ENCODE measurements at places on chromosomes 1 and 21.

DNA sequence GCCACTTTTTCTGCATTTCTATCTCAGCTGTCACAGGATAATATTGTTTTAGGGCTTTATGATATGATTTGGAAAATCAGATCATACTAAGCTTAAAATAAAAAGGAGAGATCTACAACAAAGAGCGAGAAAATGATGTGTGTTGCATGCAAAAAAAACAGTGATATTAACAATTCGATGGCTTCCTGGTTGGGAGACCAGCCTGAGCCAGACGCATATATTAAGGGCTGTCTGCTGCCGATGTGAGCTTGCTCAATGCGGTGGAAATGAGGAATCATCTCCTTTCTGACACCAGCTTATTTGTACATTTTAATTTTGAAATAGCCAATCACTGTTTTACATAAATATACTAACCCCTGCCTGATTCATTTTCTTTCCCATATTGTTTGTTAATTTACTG is 862.6 kb downstream of the USP25 start:
- ATAC-seq: no peak

- ATAC-seq: no peak
These were observed 64.0 kb upstream of the KCNK2 start for GRCh38 chr1:215018555-215018954.

DNA sequence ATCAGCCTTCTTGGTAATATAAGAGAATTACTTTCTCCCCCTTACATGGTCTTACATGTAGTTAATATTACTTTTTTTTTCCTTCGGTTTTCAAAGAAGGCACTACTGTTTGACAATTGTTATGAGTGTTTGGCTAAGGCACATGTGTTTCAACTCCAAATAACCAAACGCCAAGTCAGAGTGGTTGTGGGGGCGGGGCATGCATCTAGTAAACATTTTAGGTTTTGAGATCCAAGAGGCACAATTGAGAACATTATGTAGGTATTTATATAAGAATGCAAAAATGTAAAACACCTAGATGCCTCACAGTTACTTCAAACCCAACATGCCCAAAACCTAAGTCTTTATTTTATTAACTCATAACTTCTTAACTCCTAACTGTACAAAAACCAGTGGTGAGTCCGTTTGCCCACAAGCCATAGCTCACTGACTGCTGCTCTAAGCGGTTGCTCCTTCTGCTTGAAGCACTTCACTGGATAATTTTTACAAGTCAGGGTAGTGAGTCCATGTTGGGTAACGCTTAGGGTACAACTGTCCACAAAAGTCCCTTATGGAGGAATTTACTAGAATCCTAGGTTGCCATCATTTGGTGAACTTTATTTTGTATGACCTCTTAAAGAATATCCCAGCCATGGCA is 189.9 kb downstream of the HUNK start:
- ATAC-seq: no peak

DNA sequence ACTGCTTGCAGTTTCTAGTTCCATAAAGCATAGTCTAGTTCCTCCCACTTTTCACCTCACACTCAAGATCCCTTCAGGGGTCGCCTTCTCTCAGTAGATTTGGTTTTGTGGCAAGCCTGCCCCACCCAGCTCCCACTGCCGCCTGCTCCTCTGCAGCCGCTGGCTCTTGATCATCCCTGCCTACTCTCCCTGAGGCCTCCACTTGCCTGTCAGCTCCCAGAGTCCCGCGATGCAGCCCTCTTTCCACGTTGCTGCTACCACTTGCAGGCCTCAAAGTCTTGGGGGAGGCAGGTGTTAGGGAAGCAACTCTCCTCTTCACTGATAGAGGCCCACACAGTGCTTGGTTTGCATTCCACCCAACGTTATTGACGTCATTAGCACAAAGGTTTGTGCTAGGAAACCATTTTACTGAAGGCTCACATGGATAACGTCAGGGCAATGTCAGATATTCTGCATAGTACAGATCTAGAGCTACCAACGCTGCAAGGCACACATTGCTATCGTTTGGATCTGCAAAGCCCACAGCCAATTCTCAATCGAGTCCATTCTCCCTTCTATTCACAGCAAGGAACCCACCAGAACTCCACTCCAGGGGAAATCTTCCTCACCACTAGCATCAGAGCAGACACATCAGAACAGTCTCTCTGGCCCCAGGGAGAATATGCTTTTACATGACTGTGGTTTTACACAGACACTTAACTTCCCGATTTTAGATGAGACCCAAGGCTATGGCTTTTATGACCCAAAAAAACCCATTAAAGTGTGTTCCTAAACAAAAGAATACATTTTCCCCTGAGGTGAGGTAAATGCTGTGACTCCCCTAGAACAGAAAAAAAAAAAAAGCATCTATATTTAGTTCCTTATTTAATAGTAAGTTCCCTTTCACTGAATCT is 519.5 kb upstream of the CAMK1G start:
- ATAC-seq: no peak

- ATAC-seq: no peak
These were observed 187.0 kb downstream of the GPATCH2 start for GRCh38 chr1:217443845-217444244.

- no peak for ATAC-seq
These were observed 15.0 kb downstream of the CDKN2C start for GRCh38 chr1:50985094-50985493.

DNA sequence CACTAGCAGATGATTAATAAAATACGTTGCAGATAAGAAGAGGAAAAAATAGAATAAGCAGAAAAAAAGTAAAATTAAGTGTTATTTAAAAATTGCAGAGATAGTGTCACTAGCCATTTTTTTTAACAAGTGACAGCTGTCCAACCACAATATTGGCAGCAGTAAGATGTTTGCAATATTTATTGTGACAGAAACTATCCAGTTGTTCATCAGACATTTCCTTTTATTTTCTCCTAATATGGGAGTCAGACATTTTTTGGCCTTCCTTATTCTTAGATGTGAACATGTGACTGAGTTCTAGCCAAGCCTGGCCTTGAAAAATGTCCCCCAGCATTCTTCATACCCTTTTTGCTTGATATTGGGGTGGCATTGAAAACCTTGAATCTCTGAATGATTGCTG is 3.4 kb upstream of the SPAG17 start:
- ATAC-seq: no peak

Measured in SK-N-SH treated with all-trans-retinoic acid at 6 μM for 48 hours (cell line).